ENCODE measurements at places on chromosomes 12 and 14. TPM values are rescaled to one million over a fixed set of nuclear protein-coding genes. Genes with fewer than 3 reads are reported as not detected.

GRCh38 chr14:85915711-85916110, 385.8 kb downstream of the FLRT2 start:
- ATAC-seq, result no peak

DNA sequence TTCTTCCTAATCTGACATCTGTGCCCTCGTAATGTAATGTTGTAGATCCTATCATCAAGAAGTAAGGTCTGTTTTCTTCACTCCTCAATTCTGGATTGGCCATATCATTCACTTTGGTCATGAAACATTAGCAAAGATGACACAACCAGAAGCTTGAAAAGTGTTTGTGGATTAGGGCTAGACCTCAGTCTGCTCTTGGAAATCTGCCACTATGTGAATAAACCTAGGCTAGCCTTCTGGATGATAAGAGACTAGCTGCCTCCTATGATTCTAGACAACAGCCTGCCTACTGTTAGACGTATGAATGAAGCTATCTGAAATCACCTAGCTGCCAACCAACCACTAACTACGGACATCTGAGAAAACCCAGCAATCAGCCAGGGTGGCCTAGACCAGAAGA, 38.7 kb upstream of the LYZ start:
- ATAC-seq, result no peak

DNA sequence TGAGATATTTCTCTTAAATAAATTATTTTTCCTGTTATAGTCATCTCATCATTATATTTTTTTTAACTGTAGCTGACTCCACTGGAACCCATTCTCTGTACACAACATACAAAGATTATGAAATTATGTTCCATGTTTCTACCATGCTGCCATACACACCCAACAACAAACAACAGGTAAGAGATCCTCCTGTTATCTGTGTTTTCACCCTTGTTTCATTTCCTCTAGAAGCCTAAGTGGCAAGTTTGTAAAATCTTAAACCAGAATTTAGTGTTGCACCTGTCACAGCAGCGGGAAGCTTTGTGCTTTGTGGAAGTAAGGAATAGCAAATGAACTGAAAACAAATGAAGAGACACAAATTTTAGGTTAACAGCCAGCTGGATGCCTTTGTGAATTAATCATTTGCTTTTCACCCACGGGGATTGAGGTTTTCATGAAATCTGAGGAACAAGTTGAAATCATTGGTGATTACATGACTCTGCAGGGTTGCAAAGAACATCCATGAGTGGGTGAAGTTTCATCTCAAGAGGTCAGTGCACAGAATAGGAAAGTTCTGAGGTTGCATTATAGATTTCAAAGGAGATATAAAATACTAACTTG, 273.9 kb upstream of the RGS6 start:
- ATAC-seq, result peak; percentile 34

GRCh38 chr14:28161040-28161439, 605.5 kb upstream of the FOXG1 start:
- ATAC-seq, result no peak

The CLEC4D gene
- total RNA-seq, result not detected

Measured in activated T-helper 17 cell treated with anti-CD3 and anti-CD28 coated beads, Interleukin-2, amount 50 U/mL, for 72 hours (primary cell).